Cardiac fibroblast (primary cell): ENCODE measurements at places on chromosomes 6 and 20.

DNA sequence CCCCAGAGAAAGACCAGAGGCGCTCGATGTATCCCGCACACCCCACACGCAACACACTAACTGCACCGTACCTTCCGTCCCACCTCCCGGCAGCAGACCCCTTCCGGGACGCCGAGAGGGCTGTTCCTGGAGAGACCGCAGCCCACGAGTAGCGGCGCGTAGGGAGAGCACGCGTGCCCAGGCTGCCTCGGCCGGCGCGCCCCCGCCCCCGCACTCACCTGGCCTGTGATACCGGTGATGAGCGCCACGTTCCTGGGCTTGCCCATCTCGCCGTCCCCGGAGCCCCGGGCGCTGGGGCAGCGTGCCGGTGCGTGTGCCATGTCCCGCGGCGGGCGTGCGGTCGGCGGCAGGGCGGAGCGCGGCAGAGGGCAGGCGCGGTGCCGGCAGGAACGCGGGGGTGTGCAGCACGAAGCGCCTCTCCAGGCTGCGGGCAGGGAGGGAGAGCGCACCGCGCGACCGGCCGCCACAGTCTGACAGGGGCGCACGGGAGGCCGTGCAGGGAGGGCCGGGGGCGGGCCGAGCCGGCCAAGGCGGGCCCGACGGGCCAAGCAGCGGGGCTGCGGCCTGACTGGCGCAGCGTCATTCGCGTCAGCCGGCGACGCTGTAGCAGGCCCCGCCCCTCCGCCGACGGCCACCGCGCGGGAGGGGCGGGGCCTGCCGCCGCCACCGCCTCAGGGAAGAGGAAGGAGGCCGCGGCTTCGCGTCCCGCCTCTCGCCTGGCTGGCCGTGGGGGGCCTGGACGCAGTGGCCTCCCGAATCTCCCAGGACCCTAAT lies at the start of gene GMDS:
TSS of gene GMDS (minus strand) at position 503 of the 774 bp plus-strand sequence.
- peak; percentile 93 for DNase-seq

DNA sequence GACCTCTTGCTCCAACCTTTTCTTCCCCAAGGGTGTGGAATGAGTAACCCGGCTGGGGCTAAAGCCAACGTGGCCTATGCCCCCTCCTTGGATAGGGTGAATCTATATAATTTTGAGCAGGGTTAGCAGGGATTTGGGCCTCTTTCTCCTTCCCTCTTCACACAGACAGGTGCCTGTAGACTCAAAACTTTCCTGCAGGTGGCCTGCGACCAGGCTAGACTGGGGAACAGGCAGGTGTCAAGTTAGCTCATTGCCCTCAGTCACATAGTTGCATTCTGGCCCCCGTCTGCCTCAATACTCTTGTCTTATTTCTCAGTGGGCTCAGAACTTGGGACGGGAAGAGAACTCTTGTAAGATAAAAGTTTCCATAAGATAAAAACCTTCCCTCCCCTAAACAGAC lies 243.0 kb downstream of the ATXN1 start:
- DNase-seq, result no peak

- no peak for DNase-seq
These were observed 453.5 kb upstream of the JARID2 start for GRCh38 chr6:14792118-14792955.

GRCh38 chr6:65113581-65113980 lies 593.4 kb downstream of the EYS start:
- DNase-seq, result peak; percentile 22

DNA sequence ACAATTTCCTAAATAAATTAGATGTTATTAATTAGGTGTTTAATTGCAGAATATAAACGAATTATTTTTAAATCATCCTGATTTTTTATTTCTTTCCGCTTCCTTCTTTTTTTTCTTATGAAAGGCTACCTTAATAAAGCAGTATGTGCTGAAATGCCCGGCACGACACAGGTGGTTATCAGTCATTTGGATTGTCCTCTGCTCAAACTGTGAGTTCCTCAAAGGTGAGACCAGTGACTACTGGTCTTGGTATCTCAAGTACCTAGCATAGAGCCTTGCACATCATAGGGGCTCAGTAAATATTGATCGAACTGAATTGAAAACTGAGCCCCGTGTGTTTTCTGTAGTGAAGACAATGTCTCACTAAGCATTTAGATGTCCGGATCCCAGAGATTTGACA lies 9.6 kb upstream of the EZR start:
- DNase-seq, result no peak
